ENCODE measurements at places on chromosomes 12 and 14.

GRCh38 chr14:59455411-59455810 is 9.8 kb downstream of the GPR135 start:
- DNase-seq = no peak

GRCh38 chr14:102280376-102280962 is 24.5 kb downstream of the MOK start:
- no peak for DNase-seq

GRCh38 chr12:41924111-41924510 is 220.6 kb downstream of the GXYLT1 start:
- no peak for DNase-seq

GRCh38 chr14:38255673-38256532 is at the start of gene CLEC14A:
CLEC14A (minus strand) TSS chr14:38256093; CDS start chr14:38256022, 71 bp downstream.
- no peak for DNase-seq

- peak; percentile 8 for DNase-seq
These were observed 97.2 kb upstream of the TMEM260 start for GRCh38 chr14:56482310-56482911.

DNA sequence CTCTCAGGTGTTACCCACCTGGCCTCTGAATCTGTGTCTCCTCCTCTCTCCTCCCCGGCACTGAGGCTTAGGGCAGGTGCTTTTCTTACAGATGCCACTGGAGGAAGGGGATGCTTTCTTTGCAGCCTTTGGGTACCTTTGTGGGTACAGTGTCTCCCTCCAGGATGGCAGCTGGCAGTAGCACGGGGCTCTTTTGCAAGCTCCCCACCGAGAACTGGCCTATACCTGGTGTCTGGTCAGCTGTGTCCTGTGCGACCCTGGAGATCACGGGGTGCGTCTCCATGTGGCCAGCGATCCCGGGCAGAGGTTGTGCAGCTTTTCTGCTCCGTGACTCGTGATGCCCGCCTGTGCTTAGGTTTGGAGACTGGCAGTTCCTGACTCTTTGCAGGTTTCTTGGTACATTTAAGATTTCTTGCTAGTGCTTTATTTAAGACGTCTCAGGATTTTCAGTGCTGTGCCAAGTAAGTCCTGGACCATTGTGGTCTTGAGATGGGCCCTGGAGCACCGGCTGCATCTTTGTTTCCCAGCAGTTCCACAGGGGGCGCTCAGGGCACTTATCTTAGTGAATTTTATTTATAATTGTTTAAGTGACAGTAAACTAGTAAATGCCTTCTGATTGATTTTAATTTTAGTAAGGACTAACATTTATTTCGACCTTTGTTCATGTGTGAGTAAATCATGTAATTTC is 68.9 kb downstream of the DDX51 start:
- no peak for DNase-seq

Measured in NCI-H1048 (cell line).